ENCODE measurements at places on chromosomes 16 and 17.

DNA sequence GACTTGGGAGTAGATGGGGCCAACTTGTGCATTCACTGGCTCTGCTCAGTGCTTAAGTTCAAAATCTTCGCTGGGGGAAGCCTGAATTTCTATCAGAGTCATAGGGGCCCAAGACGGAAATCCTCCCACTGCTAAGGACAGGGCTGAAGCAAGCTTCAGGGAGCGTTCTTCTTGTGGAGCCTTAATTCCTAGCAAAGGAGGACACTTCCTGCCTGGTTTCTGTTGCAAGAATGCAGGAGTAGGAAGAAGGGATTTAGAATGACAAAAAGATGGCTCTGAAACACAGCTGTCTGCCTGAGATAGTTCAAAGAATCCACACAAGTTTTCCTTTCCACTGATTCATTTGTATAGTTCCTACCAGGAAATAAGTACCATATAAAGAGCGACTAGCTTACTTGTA is 26.4 kb downstream of the PSME3IP1 start:
- DNase-seq, result no peak

- no peak for DNase-seq
Observed at GRCh38 chr17:28113269-28113668, 70.8 kb downstream of the NLK start.

- no peak for DNase-seq
Observed at GRCh38 chr16:49603956-49604355, 230.4 kb downstream of the C16orf78 start.

- peak; percentile 92 for DNase-seq
Observed at GRCh38 chr17:44543213-44543904, 13.9 kb upstream of the FZD2 start.

DNA sequence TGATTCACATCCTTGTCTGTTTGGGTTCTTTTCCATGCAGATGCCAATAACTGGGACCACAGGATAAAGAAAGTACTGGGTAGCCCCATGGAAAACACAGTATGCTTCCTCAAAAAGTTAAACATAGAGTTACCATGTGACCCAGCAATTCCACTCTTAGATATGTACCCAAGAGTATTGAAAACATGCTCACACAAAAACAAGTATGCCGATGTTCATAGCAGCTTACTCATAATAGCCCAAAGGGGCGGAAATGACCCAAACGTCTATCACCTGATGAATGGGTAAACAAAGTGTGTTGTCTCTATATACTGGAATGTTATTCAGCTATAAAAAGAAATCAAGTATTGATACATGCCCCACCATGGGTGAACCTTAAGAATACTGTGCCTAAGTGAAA is 55.4 kb downstream of the CYB5B start:
- no peak for DNase-seq

DNA sequence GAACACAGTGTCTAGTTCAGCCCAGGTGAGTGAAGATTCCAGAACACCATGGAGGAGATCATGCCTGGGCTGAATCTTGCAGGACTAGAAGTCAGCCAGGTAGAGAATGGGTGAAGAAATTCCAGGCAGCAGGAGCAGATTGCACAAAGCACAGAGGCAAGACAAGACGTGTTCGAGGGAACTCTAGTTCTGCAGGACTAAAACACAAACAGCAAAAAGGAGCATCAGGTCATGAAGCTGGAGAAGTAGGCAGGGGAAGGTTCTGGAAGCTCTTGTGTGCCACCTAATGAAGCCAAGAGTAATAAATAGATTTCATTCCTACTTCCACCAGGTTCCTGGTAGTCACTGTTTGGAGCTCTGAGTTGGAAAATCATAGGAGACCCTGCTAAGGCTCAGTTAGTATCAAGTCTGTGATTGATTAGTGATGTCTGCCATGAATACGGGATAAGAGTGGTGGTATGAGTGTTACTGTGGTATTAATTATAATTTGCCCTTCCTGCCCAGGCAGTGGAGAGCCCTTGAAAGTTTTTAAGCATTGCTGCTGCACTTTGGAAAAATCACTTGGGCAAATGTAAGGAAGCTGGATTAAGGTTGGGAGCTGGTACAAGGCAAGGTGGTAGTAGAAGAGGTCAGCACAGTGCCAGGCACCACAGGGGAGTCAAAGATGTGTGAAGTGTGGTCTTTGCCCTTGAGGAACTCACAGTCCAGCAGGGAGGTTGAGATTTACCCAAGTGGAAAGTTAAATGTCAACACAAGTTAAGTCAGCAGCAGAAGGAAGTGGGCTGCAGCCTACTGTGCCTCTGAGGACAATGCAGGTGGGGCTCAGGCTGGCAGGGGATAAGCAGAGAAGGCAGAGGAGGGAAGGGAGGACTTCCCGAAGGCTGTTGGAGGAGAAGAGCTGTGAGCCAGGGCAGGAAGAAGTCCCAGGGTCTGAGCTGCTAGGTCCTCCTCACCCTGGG is 13.5 kb upstream of the FOXN1 start:
- no peak for DNase-seq

- DNase-seq, result peak; percentile 68
Observed at GRCh38 chr17:41060052-41060604, at the start of gene KRTAP2-3. Gene KRTAP2-3 (minus strand): TSS chr17:41060114. CDS start chr17:41060050, 64 bp downstream.

All from HTR-8/SVneo (cell line).